ENCODE measurements at places on chromosomes 1 and 21.

DNA sequence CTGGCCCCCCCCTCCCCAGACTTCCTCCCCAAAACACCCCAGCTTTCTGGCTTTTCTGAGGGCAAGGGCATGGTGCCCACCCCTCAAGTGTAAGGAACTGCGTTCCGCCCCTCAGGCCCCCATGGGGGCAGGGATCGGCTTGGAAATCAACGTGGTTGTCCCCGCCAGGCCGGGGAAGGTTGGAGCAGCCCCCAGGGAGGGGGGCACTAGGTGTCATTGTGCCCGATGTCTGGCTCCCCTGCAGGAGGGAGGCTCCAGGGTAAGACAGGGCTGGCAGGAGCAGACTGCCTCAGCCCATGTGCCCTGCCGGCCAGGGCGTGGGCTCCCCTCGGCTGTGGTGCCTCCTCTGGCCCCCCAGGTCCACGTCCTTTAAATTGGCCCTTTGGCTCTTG is 7.4 kb upstream of the TFAP2E start:
- no peak for DNase-seq

DNA sequence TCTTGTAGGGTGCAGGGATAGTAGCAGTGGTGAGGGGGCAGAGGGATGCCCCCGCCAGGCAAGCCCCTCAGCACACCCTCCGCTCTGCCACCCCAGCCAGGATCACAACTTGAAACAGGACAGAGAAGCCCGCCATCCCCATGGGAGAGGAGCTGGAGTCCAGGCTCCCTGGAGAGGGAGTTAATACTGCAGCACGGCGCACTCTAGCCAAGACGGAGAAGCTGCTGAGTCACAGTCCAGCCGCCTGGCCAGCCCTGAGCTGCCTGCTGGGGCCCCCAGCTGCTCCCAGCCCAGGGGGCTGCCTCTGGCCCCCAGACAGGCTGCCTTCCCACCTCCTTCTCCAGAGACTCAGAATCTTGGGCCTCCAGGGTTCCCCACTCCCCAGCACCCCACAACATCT is 87.2 kb downstream of the SYT2 start:
- DNase-seq: no peak

DNA sequence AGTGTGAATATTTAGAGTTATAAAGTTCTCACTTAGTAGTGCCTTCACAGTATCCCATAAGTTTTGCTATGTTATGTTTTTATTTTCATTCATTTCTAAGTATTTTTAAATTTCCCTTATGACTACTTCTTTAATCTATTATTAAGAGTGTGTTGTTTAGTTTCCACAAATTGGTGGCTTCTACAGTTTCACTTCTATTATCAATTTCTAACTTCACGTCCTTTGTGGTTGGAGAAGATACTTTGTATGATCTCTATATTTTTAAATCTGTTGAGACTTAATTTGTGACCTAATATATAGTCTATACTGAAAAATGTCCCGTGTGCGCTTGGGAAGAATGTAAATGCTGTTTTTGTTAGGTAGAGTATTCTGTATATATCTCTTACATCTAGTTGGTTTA is 11.7 kb downstream of the CHIA start:
- DNase-seq: no peak

DNA sequence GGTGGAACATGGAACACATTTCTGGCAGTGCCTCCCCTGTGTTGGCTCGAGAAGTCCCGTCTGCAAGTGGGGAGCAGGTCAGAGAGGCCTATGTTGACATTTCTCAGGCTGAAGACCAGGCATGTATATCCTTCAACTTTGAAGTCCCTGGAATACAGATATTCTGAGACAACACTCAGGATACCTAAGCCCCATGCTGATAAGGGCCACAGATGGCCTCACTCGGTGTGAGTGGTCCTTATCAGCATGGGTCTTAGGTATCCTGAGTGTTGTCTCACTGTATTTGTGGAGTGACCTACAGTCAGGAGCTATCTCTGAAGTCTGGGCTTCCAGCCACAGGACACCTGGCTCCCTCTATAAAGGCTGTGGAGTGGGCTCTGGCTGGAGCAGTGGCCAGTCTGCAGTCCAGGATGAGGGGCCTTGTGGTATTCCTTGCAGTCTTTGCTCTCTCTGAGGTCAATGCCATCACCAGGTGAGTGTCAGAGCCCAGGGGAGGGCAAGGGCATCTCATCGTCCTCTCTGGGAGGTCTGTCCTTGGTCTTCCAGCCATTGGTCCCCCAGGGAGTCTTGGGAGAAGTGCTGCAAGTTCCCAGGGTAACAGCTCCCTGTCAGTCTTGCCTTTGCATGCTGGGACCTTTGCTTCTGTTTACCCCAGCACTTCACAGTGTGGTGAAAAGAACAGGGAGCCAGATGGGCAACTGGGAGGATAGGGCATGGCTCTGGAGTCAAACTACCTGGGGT is 29.6 kb downstream of the PROK1 start:
- no peak for DNase-seq

GRCh38 chr1:112507336-112507735 is 1.4 kb upstream of the WNT2B start:
- no peak for DNase-seq

GRCh38 chr1:240242601-240243144 is 151.0 kb downstream of the FMN2 start:
- DNase-seq: no peak

GRCh38 chr1:84781946-84782771 is 91.9 kb upstream of the SSX2IP start:
- DNase-seq: peak; percentile 51

GRCh38 chr21:42439284-42440186 is 35.8 kb downstream of the UBASH3A start:
- no peak for DNase-seq

- no peak for DNase-seq
These were observed 145.5 kb upstream of the IRF2BP2 start for GRCh38 chr1:234755449-234755863.

DNA sequence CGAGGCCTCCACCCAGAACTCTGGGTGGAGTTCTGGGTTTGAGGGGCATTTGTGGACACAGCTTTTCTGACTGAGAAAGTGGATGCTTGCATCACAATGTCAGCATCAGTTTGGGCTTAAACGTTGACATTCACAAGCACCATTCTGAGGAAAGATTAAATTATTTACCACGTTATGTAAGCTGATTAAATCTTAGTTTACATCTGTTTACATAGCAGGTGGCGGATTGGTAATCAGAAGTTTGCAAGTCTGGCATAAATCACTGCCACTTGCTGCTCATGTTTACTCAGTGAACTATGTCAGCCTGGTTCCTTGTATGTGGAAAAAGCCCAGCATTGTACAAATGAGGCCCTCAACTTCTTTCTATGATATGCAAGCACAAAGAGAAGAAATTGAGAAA is 310.1 kb downstream of the PAPPA2 start:
- DNase-seq: no peak

- no peak for DNase-seq
These were observed 110.5 kb upstream of the UBE2U start for GRCh38 chr1:64092851-64093371.

GRCh38 chr21:38258521-38259485 is 2.0 kb downstream of the KCNJ15 start:
- no peak for DNase-seq

GRCh38 chr1:184492536-184492935 is 105.7 kb downstream of the C1orf21 start:
- no peak for DNase-seq

GRCh38 chr1:221736714-221737113 is 5.2 kb downstream of the DUSP10 start:
- no peak for DNase-seq

DNA sequence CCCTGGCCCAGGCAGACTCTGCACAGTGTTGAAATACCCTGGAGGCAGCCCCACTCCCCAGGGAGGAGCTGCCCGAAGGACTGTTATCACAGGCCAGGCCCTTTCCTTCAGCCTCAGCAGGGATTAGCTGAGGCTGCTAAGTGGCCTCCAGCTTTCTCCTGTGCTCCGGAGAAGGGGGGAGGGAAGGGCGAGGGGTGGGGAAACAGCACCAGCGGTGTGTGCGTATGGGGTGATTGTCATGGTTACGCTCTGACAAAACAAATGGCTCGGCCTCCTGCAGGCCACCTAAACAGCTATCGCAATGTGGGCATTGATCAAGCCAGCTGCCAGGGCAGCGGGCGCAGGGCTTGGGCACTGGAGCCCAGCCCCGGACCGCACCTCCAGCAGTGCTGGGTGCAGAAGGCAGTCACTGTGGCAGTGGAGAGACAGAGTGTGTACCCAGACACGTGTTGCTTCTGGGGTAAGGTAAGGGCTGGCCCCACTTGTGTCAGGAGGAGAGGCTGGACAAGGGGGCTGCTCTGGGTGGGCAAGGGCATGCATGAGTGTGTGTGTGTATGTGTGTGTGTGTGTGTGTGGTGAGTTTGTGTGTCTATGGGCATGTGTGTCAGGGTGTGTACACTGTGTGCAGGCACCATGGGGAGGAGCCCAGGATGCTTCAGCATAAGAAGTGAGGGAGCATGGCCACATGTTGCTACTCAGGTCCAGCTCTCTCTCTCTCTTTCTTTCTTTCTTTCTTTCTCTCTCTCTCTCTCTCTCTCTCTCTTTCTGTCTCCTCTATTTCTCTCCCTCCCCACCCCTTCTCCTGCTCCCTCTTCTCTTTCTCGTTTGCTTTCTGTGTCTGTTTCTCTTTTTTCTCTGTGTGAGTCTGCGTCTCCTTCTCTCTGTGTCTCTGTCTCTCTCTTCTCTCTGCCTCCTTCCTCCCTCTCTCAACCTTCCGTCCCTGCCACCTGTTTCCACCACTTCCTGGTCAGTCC is at the start of gene VWA5B1:
VWA5B1 (plus strand) TSS at position 252 of the 974 bp plus-strand sequence. CDS start 19,727 bp downstream, outside the sequence.
- DNase-seq: no peak

DNA sequence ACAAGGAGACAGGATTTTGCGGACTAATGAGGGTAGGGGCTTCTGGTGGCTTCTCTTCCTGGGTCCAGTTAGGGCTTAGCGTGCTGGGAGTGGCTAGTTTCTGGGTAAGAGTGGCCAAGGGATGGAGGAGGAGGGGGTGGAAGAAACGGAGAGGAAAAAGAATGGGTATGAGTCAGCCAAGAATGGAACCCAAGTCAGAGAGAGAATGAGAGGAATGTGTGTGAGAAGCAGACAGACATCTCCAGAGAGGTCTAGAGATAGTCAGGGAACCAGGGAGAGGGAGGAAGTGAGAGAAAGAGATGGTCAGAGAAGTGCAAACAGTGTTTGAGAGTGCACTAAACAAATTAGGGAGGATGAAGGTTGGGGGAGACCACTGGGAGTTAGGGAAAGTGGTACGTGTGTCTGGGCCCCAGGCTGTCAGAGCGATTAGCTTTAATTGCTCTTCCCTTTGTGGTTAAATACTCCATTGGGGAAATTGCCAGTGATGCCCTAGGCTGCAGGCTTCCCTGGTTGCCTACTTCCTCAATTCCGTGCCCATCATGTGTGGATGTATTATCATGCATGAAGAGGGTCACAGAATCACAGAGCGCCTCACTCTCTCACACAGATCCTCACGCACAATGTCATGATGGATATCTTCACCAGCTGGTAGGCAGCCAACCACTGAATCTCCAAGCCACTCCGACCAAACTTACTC is 1.4 kb downstream of the PEA15 start:
- DNase-seq: no peak

DNA sequence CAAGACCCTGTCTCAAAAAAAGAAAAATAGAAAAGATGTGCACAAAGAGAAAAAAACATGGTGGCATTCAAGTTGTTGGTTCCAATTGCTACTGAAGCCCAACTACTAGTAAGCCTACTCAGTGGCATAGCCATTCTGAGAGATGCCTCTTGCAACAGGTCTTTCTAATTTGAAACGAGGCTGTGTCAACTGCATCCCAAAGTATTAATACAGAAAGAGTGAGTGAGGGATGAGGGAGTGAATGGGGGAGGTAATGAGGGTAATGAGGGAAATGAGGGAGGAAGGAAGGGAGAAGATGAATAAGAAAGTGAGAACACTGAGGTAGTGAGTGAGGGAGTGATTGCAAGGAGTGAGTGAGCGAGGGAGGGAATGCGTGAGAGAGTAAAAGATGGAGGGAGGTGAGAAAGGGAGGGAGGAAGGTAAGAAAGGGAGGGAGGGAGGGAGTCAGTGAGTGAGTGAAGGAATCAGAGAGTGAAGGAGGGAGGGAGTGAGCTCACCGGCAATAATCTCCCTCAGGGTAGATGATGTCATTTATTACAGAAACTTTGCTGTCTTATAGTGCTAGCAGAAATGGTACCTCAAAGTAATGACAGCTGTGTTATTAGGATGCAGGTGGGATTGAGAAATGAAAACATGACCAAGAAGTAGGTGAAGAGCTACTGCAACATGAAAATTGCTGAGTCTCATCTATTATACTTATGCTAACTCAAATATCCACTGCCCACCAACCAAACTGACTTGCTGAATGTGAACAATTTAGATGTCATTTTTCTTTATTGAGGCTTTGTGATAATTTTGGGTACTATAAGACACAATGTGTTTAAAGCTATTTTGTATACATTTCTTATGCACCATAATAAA is 75.6 kb upstream of the ADAM30 start:
- DNase-seq: no peak

GRCh38 chr1:236750928-236751327 is 44.2 kb upstream of the MTR start:
- DNase-seq: no peak

- no peak for DNase-seq
These were observed 137.4 kb upstream of the USP25 start for GRCh38 chr21:15592271-15592860.

- no peak for DNase-seq
These were observed 648.8 kb downstream of the PTPRC start for GRCh38 chr1:199287647-199288046.

- no peak for DNase-seq
These were observed 34.3 kb downstream of the SSBP3 start for GRCh38 chr1:54371942-54372275.

- DNase-seq: no peak
These were observed 57.4 kb downstream of the PTPRC start for GRCh38 chr1:198696211-198696610.

GRCh38 chr1:95017775-95018174 is 55.0 kb downstream of the ALG14 start:
- no peak for DNase-seq
